ENCODE measurements at places on chromosomes 3 and 15.

- no peak for DNase-seq
Measured at GRCh38 chr3:56764184-56764583, 37.6 kb downstream of the ARHGEF3 start.

GRCh38 chr3:169390741-169391305 lies 272.7 kb downstream of the MECOM start:
- DNase-seq = no peak

DNA sequence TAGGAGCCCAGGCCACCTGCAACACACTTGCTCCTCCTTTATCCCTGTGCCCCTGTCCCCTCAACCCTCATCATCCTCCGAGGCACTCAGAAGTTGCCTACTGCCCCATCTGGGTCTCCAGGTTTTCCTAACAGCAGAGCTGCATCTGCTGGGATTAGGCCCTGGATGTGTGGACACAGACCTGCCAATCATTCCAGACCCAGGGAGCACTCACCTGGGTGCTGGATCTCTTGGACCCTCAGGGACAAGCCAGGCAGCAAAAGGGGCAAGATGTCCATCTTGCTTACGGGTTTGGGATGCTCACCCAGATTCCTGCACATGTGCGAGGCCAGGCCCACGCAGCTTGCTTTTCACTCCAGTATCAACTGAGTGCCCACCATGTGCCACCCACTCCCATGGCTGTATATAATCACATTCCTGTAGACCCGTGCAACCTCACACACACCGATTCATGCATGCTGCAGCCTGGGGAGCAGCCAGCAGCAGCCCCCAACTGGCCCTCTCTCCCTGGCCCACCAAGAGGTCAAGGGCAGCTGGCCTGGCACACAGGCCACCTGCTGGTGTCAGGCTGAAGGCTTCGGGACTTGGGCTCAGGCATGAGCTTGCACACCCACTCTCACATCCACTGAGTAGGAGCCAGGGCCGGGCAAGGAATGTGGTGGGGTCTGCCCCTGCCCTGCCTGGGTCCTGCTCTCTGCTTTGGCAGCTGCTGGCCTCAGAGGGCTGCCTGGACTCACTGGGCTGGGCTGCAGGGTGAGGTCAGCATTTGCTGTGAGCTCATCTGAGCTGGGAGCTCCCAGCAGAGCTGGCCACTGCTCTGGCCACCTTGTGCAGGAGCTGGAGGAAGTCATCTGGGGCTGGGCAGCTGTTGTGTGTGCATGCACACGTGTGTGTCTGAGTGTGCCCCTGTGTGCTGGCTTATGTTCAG lies 14.9 kb downstream of the PRKCD start:
- DNase-seq = no peak

GRCh38 chr15:77057685-77058084 lies 13.2 kb downstream of the TSPAN3 start:
- DNase-seq = no peak

- DNase-seq = peak; percentile 4
Measured at GRCh38 chr3:20078194-20078714, 38.0 kb downstream of the KAT2B start.

DNA sequence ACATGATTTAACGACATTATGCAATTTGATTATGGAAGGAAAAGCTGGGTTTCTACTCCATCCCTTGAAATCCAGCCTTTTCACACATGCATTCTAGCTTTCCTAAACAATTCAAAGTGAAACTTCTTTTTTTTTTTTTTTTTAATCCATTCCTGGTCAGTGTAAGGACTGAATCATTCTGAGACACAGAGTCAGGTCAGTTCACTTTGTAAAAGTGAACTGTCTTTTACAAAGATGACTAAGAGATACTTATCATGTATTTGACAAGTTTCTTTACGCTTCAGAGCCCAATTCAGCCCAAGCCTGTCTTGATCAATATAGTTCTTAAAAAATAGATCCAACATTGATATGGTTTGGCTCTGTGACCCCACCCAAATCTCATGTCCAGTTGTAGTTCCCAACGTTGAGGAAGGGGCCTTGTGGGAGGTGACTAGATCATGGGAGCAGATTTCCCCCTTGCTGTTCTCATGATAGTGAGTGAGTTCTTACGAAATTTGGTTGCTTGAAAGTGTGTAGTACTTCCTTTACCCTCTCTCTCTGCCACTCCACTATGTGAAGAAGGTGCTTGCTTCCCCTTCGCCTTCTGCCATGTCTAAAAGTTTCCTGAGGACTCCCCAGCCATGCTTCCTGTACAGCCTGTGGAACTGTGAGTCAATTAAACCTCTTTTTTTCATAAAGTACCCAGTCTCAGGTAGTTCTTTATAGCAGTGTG lies 345.6 kb upstream of the THBS1 start:
- DNase-seq = no peak

GRCh38 chr3:169969174-169970095 lies 2.8 kb downstream of the SEC62 start:
- no peak for DNase-seq

DNA sequence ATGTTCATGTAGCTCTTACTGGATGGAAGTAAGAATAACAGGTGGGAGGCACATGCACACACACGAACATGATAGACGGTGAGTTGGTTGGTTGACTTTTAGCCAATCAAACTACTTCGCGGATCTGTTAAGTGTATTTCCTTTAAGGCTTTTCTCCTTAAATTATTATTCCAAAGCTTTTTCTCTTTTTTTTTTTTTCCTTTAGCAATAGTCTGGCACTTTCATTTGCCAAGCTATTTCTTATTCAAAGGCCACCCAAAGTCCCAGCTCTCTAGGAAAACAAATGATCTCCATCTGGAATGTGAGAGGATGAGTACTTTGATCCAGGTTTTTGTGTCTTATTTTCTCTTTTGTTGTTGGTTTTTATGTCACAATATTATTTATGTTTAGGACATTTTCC lies 141.1 kb downstream of the TPRG1 start:
- DNase-seq = no peak

GRCh38 chr15:32669896-32670611 lies 28.5 kb downstream of the SCG5 start:
- no peak for DNase-seq

DNA sequence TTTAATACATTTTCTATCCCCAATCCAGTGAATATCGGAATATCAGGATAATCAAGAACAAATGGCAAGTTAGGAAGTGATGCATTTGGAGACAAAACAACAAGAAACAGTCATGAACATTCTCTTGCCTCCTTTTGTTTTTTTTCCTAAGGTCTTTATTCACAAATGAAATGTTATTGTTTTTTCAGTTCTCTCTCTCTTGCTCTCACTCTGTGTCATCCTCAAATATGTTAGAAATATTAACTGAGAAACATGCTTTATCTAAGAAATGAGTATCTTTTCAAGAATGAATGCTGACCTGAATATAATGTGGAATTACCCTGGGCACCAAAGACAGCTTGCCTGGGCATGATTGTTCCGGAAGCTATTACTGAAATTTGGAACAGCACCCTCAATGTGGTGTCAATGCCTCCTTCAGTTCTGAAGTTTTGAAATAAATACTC lies 51.3 kb downstream of the RBMS3 start:
- DNase-seq = no peak

- no peak for DNase-seq
Measured at GRCh38 chr3:4231041-4231440, 72.1 kb upstream of the SETMAR start.

DNA sequence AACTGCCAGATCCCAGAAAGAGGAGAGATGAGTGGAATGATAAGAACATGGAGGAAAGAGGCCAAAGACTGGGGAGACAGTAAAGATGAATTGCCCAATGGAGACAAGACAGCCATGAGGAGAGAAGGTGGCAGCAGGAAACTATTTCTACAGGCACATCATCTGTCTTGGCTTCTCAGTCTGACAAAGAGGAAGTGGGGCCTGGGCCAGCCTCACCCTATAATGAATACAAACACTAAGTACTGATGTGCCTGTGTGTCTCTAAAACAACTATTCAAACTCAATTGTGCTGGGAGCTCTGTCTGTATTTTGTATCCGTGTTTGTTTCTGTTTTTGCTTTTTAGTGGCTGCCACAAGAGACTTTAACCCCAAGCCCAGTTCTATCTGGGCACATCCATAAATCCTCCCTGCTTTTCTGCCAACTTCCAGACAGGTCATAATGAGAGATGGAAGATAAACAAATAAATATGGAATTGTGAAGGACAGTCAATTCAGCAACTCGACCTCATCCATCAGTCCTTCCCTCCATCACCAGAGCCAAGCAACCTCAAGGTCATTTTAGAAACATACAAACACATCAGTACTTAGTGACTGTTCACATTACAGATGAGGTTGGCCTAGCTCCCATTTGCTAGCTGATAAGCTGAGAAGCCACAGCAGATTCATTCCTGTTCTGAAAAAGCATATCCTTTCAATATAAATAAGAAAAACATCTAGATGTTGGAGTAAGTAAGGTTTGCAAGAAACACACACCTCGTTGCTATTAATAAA lies 116.7 kb downstream of the CADPS start:
- no peak for DNase-seq

DNA sequence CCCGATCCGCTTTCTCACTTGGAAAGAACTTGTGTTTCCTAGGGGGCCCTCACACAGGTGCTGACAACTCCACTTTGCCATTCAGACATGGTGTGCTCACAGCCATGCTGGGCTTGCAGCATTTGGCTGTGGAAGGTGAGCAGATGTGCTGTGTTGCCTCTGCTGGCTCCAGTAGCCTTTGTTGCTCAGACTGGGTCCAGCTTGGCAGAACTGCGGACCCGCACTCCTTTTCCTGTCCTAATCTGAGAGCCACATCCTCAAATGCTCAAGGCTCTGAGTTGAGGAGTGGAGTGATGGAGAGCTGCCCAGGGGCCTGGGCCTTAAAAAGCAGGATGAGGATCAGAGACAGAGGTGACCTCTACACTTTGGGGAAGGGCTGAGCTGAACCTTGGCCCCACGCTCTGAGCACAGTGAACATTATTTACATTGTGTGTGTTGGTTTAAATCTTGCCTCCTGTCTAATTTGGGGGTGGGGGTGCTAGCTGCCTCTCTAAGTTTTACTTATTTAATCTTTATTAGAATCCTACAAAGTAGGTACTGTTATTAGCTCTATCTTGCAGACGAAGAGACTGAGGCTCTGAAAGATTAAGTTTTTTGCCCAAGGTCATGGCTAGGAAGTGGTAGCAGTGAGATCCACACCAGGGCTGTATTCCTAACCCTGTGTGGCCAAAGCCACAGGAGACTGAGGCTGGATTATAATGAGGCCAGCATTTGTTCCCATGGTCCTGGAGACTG lies 17.2 kb downstream of the ACOX2 start:
- DNase-seq = no peak

DNA sequence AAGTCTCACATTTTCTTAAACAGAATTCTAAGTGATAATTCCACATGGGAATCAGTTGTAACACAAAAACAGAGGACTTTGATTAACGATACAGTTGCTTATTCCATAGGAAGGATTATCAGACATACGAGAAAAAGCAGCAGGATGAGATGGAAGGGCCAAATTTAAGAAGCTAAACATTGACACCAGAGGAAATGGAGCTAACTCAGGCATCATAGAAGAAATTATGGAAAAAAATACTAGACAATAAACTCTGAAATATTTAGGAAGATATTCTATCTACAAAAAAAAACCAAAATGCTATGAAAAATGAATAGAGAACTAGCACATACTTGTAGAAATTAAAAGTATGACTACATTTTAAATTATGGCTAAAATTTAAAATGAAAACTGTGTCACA lies 776.1 kb downstream of the ROBO1 start:
- DNase-seq = no peak

GRCh38 chr3:136957751-136958288 lies at the start of gene IL20RB:
Gene IL20RB (plus strand): TSS chr3:136957983. CDS start chr3:136958114, 131 bp downstream.
- no peak for DNase-seq

GRCh38 chr3:184716622-184717398 lies 4.9 kb upstream of the MAGEF1 start:
- DNase-seq = peak; percentile 58

DNA sequence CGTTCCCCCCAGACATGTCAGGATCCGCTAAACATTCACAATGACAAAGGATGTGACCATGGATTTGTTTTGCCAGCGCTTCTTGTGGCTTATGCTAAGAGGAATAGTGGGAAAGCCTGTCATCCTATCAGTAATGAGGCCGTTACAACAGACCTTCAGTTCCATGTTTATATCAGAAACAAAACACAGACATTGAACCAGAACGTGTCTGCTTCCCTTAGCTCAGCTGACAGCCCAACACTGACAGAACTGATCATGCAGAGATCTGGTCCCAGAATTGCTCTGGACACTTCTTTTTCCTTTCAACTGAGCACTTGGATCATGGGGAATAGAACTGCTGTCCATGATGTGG lies 58.3 kb upstream of the MYZAP start:
- no peak for DNase-seq

DNA sequence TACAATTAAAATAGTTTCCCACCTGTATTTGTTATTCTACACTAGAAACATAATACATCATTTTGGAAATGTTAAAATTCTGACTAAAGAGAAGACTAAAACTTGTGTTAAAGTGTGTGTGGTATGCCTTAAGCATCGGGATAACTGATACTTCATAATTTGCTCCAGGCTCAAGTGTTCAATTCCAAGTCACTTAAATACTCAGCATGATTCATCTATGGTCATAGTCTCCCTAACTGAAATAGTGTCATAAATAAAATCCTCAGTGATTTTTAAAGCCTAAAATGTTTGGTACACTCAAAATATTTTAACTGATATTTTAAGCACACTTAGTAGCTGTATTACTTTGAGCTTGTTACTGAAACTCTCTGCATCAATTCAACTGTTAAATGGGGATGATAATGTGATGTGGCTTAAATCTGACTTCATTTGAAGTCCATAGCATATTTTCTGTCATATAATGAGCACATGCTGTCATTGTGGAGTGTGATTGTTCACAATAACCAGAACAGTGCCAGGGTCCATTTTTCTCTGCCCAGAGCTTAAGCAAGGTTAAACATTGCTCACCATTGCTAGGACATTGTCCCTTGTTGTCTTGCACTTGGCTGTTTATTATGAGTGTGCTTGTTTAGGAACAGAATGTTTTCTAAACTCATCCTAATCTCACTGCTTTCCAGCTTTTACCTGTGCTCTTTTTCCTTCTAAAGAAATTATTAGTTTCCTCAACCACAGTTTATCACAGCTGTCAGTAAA lies 122.2 kb downstream of the KLHL25 start:
- DNase-seq = no peak

DNA sequence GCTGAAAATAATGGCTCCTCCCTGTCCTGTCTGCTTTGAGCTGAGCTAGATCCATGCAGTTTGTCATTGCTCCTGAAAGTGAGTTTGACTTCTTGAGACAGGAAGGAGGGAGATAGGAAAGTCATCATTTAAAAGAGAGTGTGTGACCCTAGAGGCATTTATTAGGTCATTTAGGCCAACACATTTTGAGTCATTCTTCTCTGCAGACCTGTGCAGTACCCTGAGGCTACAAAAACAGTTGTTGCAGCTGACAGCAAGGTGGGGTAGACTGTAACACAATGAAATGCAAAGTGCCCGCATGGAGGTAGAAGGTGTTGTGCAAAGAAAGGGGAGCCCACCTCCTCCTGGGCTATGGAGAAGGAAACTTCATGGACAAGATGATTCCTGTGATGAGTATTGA lies 102.8 kb upstream of the PFN2 start:
- DNase-seq = no peak

DNA sequence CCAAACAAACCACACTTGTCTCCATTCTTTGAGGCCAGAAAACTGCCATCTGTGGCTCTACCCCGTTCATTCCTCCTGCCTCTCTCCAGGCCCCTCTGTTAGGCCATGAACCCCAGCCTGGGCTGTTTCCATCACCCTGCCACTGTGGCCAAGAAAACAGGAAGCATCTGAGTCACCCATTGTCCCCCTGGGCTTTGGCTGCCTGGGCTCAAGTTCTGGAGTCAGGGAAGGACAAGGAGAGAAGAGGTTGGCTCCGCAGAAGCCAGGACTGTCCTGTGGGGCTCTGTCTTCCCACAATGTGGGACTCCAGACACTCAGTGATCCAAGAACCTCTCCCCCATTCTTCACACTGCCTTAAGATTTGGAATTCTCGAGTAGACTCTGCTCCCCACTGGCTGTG lies 14.8 kb upstream of the LCTL start:
- no peak for DNase-seq
